ENCODE measurements at places on chromosomes 4 and X.

DNA sequence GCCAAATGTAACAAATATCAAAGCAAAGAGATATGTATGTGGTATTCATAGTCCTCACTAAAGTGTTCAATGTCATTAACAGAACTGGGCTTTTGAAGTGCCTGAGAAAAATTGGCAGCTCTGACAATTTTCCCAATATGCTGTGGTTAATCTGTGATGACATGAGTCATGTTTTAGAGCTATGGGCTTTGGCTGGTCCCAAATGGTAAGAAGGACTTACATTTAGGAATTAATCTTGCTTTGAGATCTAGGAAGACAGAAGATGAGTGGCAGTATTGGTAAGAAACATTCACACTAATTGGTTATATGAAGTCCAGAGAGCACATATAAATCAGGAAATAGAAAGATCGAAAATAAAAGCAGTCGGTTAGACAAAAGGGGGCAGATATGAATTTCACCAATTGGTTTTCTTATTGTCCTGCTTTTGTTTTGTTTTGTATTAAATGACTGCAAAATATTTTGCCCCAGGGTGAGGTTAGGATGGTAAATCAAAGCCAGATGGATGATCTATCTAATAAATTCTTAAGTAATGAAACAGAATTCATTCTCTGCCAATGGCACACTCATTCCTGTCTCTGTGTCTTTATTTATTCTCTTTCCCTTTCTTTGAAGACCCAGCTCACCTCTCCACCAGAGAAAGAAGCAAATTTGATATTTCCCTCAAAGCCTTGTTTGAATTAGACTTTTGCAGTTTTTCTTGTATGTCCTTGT is 993.1 kb downstream of the RPA4 start:
- no peak overlapping the region for H3K27ac ChIP-seq
- no peak overlapping the region for H3K4me3 ChIP-seq
- no peak for DNase-seq
- no peaks in the 10 kb centered on the region for H3K27me3 ChIP-seq

GRCh38 chr4:4334798-4335520 is 44.9 kb downstream of the ZBTB49 start:
- no peaks in the 10 kb centered on the region for H3K4me1 ChIP-seq
- no peak overlapping the region for H3K4me3 ChIP-seq
- H3K27me3 ChIP-seq, result no peaks in the 10 kb centered on the region

- no peaks in the 10 kb centered on the region for H3K27me3 ChIP-seq
- no peak overlapping the region for H3K27ac ChIP-seq
- no peaks in the 10 kb centered on the region for H3K36me3 ChIP-seq
- no peaks in the 10 kb centered on the region for H3K4me1 ChIP-seq
- no peak overlapping the region for H3K4me3 ChIP-seq
Measured at GRCh38 chr4:112109360-112110058, 35.7 kb upstream of the FAM241A start.

DNA sequence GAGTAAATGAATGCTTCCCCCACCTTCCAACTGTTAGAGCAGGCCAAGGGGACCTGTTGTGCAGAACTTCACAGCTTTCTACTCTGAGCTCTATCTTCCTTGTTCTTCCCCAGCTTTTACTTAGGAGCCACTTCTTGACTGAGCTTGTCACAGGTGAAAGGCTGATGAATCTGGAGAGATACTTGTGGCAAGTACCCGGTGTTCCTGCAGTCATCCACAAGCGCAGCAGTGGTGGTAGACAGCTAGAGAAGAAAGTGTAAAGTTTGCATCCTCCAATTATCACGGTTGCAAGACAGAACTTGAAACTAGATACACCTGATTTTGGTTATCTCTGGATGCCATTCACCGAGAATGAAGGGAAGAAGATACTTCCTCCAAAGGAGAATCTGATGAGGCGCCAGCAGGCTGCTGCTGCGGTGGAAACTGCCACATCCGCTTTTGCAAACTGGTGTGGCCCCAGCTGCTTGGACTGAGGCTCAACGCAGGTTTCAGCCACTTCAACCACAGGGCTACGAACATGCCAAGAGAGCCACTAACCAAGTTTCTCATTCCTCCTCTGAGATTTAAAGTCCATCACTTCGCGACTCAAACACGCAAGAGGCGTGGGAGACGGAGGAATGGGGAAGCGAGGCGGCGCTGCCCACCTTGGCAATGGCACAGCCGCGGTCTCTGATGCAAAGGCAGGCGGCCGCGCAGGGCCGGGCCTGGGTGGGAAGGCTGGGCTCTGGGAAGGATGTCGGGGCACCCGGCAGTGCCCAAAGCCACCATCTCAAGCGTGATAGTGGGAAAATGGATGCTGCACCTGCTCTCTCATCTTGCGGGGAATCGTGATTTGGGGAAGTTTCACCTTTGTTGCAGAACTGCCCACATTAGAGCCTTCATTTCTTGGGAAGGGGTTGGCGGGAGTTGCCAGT is 1.3 kb upstream of the FHIP1A start:
- H3K4me3 ChIP-seq, result peak overlapping the region; percentile 63
- no peaks in the 10 kb centered on the region for H3K27me3 ChIP-seq
- peak overlapping the region; percentile 53 for H3K27ac ChIP-seq
- no peaks in the 10 kb centered on the region for H3K36me3 ChIP-seq
- no peaks in the 10 kb centered on the region for H3K4me1 ChIP-seq

DNA sequence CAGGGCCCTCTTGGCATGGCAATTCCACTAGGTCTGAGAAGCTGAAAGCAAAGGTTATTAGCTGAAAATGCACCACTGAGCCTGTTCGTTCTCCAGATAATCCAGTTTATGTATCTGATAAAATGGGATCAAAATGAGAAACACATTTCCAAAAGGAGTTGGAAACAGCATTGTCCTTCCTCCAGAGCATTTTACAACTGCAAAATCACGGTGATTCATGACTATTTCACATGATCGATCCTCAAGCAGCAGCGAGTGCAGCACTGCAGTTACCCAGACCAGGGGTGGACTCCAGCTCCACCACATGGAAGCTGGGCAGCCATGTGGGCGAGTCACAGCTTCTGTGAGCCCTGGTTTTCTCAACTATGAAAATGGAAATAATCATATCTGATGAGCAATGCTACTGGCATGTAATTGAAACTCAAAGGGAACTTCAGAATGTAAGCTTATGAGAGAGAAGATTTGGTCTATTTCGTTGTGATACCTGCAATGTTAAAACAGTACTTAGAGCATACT is 78.7 kb upstream of the MSX1 start:
- DNase-seq, result no peak
- no peaks in the 10 kb centered on the region for H3K27me3 ChIP-seq
- H3K36me3 ChIP-seq, result no peaks in the 10 kb centered on the region
- no peak overlapping the region for H3K4me3 ChIP-seq
- no peak overlapping the region for H3K27ac ChIP-seq

- DNase-seq, result no peak
- H3K27me3 ChIP-seq, result no peaks in the 10 kb centered on the region
- H3K4me3 ChIP-seq, result no peak overlapping the region
- H3K36me3 ChIP-seq, result no peaks in the 10 kb centered on the region
Measured at GRCh38 chr4:184515606-184516005, 41.3 kb upstream of the IRF2 start.

DNA sequence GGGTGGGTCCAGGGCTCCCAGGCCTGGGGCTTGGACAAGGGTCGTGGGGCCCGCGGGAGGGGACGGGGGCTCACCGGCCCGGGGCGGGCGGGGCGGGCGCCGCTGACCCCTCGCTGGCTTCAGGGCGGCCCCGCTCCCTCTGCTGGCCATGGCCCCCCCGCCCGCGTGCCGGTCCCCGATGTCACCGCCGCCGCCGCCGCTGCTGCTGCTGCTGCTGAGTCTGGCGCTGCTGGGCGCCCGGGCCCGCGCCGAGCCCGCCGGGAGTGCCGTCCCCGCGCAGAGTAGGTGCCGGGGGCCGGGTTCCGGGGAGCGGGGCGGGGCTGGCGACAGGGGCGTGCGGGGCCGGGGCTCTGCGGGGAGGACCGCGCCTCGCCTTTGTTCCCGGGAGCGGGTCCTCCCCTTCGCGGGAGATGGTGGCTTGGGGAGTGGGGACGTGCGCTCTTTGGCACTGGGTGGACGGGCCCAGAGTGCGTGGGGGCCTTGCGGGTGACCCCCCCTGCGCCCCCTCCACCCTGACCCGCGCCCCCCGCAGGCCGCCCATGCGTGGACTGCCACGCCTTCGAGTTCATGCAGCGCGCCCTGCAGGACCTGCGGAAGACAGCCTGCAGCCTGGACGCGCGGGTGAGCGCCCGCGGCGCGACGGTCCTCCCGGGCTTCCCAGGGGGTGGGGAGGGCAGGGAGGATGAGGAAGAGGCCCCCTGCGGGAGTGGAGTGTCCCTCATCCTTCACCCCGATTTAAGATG is 16.8 kb upstream of the NAT8L start:
- peaks cover 4% of the 10 kb centered on the region for H3K4me1 ChIP-seq
- DNase-seq, result peak; percentile 14
- no peaks in the 10 kb centered on the region for H3K27me3 ChIP-seq
- H3K36me3 ChIP-seq, result no peaks in the 10 kb centered on the region

- no peak overlapping the region for H3K4me3 ChIP-seq
- no peak overlapping the region for H3K27ac ChIP-seq
- no peaks in the 10 kb centered on the region for H3K4me1 ChIP-seq
- H3K27me3 ChIP-seq, result no peaks in the 10 kb centered on the region
Measured at GRCh38 chr4:157075401-157075800, 549 bp upstream of the GLRB start.

DNA sequence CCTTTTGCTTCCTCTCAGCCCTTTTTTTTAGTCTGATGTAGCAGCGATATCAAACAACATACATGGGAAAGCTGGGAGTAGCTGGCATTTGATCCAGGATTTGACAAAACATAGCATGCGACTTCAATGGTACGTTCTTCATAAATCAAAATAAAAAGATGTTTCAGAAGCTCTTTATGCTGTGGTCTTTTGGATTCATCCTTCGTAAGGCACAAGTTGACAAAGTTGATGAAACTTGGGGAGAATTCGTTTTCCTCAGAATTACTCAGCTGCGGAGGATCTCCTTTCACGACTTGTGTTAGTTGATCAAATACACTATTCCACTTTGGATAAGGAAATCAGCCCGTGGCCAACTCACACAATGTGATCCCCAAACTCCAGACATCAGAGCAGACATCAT is 38.1 kb upstream of the CHIC1 start:
- no peak for DNase-seq
- no peak overlapping the region for H3K4me3 ChIP-seq
- no peak overlapping the region for H3K27ac ChIP-seq
- no peaks in the 10 kb centered on the region for H3K36me3 ChIP-seq

- H3K27ac ChIP-seq, result no peak overlapping the region
- H3K36me3 ChIP-seq, result no peaks in the 10 kb centered on the region
- H3K27me3 ChIP-seq, result no peaks in the 10 kb centered on the region
- peak; percentile 75 for DNase-seq
Measured at GRCh38 chr4:152010710-152011079, 249.9 kb upstream of the GATB start.

DNA sequence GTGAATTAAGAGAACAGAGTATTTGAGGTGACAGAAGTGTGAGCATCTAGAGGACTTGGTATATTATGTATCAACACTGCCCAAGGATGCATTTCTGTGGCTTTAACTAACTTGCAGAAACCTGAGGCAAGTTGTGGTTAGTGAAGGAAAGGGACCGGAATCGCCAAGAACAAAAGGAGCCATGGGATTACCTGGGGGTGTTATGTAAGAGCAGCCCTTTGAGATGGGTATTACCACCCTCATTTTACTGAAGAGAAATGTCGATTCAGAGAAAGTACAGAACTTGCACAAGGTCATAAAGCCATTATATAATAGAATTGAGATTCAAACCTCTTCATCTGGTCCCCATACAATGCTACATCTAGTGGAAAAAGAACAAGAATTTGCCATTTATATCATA is 14.3 kb downstream of the TENM3 start:
- H3K27me3 ChIP-seq, result no peaks in the 10 kb centered on the region
- no peaks in the 10 kb centered on the region for H3K4me1 ChIP-seq
- no peaks in the 10 kb centered on the region for H3K36me3 ChIP-seq

DNA sequence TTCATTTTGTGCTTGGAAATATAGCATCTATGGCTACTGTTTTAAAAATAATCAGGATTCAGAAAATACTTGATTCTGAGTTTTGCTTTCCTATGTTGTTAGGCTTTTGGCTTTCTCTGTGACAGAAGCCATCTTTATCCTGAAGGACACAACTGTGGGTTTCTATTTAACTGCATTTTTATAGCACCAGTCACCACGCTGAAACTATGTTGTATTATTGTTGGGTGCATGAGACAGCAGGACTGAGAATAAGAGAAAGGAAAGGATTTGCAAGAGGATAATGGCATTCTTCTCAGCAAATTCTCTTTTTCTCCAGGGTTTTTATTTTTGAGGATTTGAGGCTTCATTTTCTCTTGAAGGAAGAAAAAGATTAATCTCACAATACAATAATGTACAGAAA is 10.1 kb upstream of the NEUROG2 start:
- H3K4me1 ChIP-seq, result peaks cover 15% of the 10 kb centered on the region

DNA sequence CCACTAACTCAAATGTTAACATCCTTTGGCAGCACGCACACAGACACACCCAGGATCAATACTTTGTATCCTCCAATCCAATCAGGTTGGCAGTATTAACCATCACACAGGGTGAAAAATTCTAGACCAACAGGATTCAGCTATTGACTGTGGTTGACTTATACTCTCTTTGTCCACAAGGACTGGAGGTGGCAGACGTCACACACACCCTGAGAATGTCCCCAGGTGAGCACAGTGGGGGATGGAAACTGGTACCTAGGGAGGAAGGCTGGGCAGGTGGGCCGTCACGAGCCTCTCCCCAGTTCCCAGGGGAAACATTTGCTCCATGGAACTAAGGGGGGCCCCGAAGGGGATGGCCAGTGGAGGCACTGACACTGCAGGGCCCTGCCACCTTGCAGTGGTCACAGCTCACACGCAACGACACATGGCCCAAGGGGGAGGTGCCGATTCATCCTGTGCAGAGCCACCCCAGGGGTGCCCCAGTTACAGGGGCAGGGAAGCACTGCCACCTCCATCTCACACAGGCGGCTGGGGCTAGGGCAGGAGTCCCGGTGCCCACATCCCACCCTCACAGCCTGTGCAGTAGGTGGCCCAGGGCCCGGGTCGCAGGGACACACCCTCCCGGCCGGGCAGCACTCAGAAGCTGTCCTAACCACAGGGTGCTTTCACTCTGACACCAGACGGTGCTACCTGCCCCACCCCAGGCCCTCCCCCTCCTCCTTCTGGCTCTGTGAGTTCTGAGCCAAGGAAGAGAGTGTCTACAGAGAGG is 17.4 kb downstream of the ZFYVE28 start:
- peaks cover 16% of the 10 kb centered on the region for H3K4me1 ChIP-seq
- no peak for DNase-seq
- no peak overlapping the region for H3K27ac ChIP-seq
- no peaks in the 10 kb centered on the region for H3K27me3 ChIP-seq
- H3K36me3 ChIP-seq, result no peaks in the 10 kb centered on the region

GRCh38 chr4:134905061-134905460 is 703.5 kb upstream of the PABPC4L start:
- no peaks in the 10 kb centered on the region for H3K4me1 ChIP-seq
- DNase-seq, result no peak
- no peaks in the 10 kb centered on the region for H3K36me3 ChIP-seq
- H3K4me3 ChIP-seq, result no peak overlapping the region
